ENCODE measurements at places on chromosomes 1 and 21.

- peak; percentile 47 for DNase-seq
Observed at GRCh38 chr1:6489799-6490180, 1.7 kb downstream of the PLEKHG5 start.

DNA sequence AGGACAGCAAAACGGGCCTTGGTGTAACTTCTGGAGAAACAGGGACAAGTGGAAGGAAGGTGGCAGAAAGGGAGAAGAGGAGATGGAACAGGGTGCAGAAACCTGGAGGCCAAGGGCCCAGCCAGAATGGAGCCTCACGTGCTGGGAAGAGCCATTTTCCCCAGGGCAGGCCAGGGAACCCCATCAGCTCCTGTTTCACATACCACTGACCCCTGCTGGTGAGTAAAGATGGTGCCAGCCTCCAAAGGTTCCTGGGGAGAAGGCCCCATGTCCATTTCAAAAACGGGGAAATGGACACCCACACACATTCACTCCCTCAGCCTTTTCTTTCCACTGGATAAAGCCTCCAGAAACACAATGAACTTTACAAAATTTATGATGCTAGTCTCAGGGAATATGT is 57.6 kb upstream of the JUN start:
- DNase-seq = no peak

DNA sequence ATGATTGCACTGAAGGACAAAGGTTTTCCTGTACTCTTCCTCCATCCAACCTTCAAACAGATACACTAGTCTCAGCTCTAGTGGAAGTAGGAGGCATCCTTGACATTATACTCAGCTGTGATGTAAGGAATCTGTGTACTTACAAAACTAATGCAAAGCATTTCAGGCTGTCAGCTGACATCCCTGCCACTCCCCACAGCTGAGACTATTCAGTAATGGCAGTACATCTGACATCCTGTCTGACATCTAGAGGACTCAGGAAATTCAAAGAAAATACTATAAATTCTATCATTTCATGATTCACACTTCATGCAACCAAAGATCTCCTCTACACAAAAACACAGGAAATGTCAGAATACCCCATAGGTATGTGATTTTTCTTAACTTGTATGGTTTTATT is 325.8 kb downstream of the SMYD3 start:
- no peak for DNase-seq

DNA sequence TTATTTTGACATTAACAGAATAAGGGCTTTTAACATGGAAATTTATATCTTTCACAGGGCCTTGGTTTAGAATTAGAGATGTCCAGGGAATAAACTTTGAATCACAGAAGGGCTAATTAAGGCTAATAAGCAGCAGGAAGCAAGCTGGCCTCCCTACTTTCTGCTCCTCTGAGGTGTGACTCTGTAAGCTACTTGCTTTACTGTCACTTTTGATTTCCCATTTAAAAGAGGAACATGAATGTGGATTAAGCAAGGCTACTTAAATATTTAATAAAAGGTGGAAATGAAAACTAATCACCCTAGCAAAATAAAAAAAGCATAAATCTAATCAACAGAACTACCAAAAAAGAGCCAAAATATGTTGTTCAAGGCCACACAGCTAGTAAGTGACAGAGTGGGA is 28.9 kb upstream of the CD5L start:
- DNase-seq = no peak

DNA sequence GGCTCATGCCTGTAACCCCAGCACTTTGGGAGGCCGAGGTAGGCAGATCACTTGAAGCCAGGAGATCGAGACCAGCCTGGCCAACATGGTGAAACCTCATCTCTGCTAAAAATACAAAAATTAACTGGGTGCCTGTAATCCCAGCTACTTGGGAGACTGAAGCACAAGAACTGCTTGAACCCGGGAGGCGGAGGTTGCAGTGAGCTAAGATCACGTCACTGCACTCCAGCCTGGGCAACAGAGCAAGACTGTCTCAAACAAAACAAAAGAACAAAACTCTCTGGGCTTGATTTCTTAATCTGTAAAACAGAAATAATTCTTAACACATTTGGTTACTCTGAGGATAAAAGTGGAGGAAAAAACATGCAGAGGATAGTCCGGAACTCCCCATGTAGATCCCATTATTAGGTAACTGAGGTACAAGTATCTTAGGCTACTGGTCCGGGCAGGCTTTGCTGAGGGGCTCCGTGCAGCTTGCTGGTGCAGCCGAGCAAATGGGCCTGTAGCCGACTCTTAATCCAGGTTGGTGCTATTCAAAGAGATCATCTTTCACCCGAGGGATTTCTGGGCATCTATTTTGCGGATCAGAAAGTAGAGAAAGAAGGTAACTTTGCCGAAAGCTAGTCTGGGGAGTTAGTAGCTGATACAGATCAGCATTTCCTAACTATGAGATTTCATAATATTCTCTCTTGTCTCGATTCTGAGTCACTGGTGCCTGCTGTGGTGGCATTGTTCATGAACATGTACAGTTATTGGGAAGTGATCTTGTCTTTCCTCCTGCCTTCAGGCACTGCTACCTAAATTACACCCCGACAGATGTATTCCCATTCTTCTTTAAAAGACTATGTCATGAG is 56.8 kb downstream of the NFIA start:
- peak; percentile 61 for DNase-seq

DNA sequence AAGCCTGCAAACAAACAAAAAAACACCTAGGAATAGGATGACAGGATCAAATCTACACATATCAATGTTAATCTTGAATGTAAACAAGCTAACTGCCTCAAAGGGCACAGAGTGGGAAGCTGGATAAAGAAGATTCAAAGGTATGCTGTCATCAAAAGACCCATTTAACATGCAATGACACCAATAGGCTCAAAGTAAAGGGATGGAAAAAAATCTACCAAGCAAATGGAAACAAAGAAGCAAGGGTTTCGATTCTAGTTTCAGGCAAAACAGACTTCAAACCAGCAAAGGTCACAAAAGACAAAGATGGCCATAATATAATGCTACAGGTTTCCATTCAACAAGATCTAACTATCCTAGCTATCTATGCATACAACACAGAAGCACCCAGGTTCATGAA is 16.2 kb upstream of the OR2T10 start:
- DNase-seq = no peak

- DNase-seq = peak; percentile 76
Observed at GRCh38 chr21:35508139-35508888, 459.2 kb upstream of the RUNX1 start.

GRCh38 chr1:36239941-36240637 is 15.8 kb downstream of the THRAP3 start:
- no peak for DNase-seq

DNA sequence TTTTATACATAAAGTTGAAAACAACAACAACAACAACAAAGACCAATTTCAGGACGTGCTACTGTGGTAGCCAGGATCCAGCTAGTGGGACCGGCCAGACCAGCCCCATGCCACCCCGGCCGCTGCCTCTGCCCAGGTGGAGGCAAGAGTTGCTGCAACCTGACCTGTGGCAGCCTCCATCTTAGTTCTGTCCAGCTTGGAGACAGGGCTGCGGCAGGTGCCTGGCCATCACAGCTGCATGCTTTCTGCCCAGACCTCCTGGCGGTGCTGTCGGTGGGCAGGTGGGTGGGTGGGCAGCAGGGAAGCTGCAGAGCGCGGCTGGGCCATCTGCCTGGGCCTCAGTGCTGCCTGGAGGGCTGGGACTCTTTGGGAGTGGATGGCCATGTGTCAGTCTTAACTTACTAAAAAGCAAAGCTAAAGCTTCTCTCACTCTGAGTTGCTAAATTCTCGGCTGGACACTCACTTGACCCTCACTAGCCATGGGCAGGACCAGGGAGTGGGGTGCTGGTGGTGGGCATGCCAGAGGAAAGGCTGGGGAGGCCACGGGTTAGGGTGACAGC is 38.6 kb downstream of the KIAA1614 start:
- no peak for DNase-seq

DNA sequence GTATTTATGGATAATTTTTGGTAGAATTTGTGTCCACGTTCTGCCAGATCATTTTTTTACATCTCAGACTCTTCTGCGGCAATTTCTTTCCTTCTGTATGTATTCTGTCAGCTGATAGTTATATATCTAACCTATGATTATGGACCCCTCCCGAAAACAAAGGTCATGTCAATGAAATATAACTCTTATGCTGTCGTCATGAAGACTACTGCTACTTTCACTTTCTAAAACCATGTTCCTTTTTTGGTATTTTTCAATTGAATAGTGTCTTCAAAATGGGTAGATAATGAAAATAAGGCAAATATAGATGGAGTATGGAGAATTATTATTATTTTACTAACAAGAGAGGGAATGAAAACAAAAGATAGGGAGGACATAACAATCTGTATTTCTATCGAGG is 3.2 kb downstream of the ANGPTL1 start:
- no peak for DNase-seq

DNA sequence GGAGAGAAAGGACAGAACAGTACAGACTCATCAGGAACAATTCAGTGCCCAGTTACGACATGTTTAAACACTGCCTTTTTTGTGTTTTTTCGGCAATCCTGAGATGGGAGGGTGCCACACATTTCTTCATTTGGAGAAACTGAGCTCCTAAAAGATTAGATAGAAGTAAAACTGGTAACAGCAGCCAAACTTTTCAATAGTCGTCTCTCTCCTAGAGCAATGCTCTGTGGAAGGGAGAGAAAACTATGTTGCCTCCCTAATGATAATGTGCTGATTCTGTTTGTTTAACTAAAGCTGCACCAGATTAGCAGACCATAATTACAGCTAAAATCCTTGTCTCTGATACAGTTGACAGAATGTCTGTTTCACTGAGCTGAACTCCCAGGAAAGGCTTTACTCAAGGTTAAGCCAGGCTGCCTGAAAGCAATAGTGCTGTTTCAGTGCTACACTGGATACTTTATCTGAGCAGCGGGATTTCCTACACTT is 76.2 kb upstream of the CXADR start:
- no peak for DNase-seq

GRCh38 chr1:230646710-230647302 is 4.5 kb downstream of the COG2 start:
- no peak for DNase-seq

DNA sequence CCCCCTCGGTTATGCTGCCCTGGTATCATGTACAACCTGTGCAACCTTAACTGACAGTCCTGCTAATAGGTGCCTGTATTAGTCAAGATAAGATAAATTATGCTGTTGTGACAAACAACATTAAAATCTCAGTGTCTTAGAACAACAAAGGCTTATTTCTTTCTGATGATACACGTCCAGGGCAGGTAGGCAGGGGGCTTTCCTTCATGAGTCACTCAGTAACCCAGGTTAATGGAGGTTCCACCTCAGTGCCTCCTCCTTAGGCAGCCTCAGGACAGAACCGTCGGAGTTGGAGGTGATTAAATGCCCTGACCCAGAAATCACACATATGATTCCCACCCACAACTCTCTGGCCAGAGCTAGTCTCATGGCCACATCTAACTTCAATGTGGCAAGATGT is 94.6 kb upstream of the CASZ1 start:
- no peak for DNase-seq

DNA sequence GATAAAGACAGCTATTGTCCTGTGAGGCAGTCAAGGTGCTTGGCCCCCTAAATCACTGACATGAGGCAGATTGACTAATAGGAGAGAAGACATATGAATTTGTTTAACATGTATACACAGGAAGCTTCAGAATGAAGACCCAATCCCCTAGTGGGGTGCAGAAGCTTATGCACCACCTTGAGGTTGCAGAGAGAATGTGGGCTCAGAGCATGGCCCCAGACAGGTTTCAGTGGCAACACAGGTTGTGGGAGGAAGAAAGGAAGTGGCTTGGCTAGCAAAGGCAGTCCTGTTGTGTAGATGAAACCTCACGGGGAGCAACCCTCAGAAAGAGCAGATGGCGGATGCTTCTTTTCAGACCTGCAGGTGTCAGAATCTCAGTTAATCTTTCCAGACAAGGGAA is 37.0 kb upstream of the PARP1 start:
- no peak for DNase-seq

GRCh38 chr1:220730486-220730885 is 17.6 kb upstream of the MTARC2 start:
- no peak for DNase-seq

All from brain microvascular endothelial cell (primary cell).